ENCODE measurements at places on chromosomes 2 and 18.
A peak's percentile ranks its signal among the peaks of the same experiment; 100 is the strongest.

GRCh38 chr18:33440060-33441043, at the start of gene CCDC178:
Gene CCDC178, minus strand, starts transcription at chr18:33440721. Its CDS starts 28,633 bp downstream, at chr18:33412088.
- DNase-seq = no peak

- no peak for DNase-seq
These were observed 205.5 kb downstream of the FBXO15 start for GRCh38 chr18:73942081-73942625.

DNA sequence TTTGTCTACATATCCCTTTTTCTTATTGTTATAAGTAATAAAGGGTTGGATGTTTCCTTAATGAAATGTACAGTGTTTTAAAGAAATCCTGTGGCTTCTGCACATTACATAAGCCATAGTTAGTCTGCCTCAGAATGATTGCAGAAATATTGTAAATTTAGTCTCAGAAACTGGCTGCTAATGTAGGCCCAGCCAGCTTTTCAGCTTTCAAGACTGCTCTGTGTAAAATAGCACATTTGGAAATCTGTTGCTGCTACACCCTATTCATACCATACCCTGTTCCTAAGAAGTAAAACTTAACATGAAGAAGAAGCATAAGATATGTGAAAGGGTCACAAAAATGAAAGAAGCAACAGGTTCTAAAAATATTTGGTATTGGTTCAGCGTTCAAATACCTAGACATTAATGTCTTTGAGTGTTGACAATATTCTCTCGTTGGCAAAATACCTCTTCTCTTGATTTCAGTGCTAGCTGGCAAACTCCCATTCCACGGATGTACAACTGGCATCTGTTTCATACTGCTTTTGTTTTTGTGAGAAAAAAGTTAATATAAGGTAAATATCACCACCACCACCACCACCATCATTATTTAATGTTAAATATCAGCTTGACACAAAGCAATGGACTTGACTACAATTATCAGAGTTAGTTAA, 19.2 kb upstream of the NCKAP1 start:
- DNase-seq = no peak

GRCh38 chr2:190970873-190971506, 43.0 kb downstream of the STAT1 start:
- no peak for DNase-seq

DNA sequence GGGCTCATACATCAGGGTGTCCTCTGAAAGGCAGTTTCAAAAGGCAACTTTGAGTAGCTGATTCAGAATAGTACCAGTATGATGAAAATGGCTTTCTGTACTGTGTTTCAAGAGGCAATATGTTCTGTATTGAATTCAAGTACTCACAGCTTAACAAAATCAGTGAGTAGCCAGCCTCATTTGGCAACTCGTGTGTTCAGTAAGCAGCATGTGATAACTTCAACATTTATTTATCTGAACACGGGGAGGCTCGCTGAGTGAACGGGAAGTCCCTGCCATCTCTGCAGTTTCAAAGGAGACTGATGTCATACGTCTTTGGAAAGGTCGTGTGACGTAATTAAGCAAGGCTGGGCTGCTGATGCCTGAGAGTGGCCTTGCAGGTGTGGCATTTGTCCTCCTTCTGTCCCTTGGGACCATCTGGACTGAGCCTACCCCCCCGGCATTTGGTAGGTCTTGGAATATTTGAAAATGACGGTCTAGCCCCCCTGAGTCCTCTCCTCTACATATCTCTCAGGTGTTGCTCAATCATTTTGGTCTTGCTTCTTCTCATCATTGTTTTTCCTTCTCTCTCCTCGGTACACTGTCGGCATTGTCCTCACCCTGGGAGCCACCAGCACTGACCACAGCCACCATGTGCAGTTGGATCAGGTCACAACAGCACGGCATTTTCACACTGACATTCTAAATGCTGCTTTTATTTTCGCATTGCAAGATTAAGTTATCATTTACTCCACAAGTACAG, 62.8 kb downstream of the SMIM21 start:
- DNase-seq = no peak

DNA sequence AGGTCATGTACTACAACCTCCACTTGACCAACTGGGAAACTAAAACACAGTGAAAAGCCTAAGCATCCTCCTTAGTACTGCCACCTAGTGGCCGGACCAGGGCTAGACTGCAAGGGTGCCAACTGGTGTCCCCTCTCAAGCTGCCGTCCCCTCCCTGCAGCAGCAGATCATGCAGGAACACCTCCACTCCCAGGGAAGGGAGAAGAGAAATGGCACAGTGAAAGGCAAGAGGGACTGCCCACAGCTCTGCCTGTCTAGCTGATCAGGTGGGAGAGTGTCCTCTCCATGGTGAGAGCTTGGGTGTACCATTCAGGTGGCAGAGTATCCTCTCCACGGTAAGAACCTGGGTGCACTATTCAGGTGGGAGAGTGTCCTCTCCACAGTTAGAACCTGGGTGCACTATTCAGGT, 78.1 kb downstream of the AAK1 start:
- DNase-seq = peak; percentile 27

DNA sequence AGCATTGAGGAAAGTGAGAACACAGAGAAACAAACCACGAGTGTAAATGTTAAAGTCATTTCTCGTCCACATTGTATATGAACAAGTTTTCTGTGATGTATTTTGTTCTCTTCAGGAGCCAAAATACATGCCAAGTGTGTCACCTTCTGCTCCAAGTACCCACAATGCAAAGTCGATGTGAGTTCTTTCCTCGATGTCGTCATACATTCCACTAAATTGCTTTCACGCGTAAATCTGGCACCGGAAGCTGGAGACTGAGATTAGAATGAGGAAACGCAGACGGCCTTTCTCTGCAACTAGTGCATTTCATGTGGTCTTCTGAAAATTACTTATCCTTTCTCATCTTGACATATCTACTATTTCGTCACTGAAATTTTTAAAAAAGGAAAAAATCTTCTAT, 118.5 kb upstream of the SALL3 start:
- no peak for DNase-seq

GRCh38 chr2:106618614-106619013, 131.4 kb downstream of the CD8B2 start:
- no peak for DNase-seq

- no peak for DNase-seq
These were observed 2.5 kb downstream of the SALL3 start for GRCh38 chr18:78981989-78982620.

- peak; percentile 29 for DNase-seq
These were observed 15.4 kb upstream of the MLPH start for GRCh38 chr2:237471438-237472186.

DNA sequence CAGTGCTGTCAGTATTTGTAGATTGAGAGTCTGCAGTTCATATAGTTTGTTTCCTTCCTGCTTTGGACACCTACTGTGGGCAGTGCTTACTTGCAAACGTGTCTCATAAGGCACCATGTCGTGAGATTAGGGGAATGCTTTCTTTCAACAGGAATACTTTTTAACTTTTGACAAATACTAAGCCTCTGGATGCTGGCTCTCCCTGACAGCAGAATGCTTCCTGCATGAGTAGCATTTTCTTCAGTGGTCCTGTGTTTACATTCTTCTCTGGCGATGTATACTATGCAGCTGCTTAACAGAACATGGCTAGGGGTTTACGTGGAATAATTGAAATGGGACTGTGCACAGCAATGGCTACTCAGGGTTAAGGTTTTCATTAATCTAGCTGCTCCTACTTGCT, 807.5 kb downstream of the MBD2 start:
- DNase-seq = no peak

- no peak for DNase-seq
These were observed 154.5 kb downstream of the RTN4 start for GRCh38 chr2:54895730-54896129.

- no peak for DNase-seq
These were observed 171.3 kb downstream of the TWIST2 start for GRCh38 chr2:239019183-239019581.

- DNase-seq = no peak
These were observed 1.4 kb upstream of the KCNG3 start for GRCh38 chr2:42495234-42495581.

DNA sequence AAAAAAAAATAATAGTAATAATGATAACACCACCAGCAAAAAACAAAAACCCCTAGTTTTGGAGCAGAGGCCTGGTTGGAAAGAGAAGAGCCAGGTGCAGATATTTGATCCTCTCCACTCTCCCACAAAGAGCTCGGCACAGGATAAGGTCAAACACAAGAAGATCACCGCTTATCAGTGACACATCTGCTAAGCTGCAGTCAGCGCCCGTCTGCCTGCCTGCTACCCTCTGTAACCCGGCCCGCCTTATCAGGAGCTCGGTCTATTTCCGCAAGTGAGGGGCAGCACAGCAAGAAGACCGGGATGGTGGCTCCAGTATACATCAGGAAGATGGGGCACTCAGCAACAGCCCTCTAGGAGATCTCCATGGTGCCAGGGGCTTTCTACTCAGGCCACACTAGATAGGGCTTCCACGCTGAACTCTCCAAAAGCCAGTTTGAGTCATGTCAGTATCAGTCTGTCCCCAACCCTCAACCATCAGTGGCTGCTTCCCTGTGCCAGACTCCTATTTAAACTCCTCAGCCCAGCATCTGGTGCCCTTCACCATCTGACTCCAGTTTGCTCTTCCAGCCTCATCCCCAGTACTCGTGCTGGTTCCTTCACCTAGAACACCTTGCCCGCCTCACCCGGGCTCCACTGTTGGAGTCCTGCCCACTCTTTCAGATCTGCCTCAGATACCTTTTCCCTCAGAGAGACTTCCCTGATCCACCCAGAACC, 67.3 kb upstream of the PPP1CB start:
- DNase-seq = no peak

DNA sequence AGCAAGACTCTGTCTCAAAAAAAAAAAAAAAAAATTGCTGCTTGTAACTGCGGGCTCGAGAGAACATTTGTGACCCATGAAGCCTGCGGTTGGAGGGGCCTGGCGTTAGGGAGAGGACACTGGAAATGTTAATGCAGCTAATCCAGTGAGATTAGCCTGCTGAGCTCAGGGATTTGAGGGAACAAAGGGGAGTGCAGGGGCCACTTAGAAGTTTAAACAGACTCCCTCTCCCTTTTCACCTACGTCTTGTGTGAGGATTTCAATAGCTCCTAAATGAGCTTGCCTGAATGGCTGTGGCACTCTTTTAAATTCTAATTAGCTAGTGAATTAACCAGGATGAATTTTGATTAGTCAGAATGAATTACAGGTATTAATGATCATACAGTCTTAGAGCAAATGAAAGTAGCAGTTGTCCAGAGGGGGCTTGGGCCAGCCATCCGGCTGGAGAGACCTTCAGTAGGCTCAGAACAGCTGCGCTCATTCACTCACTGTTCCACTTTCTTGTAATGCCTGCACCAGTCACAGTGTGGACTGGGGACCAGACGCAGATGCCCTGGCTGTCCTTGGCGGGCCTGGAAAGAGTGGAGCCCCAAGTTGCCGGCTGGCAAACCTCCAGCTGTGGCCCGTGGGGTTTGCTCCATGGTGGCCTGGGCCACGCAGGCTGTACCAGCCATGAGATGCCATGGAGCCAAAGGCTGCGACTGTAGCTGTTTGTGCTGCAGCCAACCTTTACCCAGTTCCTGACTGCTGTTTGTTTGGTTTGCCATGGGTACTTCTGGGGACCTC, 20.8 kb downstream of the LDLRAD4 start:
- no peak for DNase-seq

DNA sequence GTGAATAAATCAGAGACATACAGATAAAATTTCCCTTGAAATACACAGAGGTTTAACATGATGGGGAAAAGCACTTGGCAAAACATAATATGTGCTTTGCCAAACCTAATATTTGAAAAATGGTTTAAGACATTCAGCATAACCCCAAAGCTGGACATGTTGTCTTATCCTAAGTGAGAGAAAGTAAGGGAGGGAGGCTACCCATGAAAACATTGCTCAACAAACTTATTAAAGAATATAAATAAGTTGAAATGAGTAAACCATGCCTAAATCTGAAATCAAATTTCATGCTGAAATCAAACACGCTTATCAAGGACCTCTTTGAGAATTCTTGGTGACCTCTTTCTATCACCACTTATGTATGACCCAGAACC, 81.2 kb downstream of the ARHGAP15 start:
- no peak for DNase-seq

DNA sequence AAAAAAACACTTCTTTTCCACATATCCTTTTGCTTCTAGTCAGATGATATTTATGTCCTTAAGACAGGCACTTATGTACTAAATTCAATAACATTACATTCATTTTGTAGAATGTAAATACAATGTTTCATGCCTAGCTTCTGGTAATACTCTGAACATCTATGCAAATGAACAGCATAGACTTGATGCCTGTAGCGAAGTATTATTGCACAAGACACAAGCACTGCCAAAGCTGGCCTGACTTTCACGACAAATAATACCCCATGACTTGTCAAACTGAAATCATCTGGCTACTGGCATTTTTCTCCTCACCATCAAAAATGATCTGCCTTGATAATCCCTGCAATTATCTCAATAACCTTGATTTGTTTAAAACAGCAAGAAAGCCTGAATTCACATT, 101.3 kb downstream of the L3MBTL4 start:
- no peak for DNase-seq

GRCh38 chr2:41313082-41313481, 734.7 kb upstream of the PKDCC start:
- DNase-seq = no peak

- no peak for DNase-seq
These were observed 50.1 kb downstream of the KIAA2012 start for GRCh38 chr2:202122980-202123720.

- DNase-seq = no peak
These were observed 32.6 kb downstream of the VIT start for GRCh38 chr2:36729067-36729466.

DNA sequence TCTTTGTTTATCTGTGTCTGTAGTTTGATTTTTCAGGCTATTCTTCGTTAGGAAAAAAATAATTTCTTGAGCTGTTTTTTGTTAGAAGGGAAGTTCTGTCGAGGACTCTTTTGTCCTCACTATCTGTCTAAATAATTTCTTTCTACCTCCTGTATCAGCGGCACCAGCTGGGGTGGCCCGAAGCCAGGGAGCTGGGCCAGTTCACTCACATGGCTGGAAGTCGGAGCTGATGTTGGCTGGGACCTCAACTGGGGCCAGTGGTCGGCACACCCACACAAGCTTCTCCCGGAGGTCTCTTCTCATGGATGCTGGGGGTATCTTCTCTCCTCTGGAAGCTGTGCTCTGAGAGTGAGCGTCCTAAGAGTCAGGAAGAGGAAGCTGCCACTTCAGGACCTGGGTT, 8.0 kb upstream of the PDIA6 start:
- DNase-seq = no peak
